ENCODE measurements at places on chromosomes 3 and 15. TPM values are rescaled to one million over a fixed set of nuclear protein-coding genes. Genes with fewer than 3 reads are reported as not detected.

DNA sequence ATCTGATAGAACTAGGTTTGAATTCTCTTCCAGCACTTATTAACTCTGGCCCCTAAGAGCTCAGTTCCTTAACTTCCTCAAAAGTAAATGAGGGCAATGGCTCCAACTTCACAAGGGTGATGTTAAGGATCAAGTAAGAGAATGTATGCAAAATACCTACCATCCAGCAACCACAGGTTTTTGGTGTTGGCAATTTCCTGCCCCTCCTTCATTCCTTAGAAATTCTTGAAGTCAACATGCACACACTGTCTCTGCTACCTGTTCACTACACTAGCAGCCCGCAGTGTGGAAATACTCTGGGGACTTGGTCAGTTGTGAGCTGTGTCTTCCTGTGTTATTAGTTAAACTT lies 5.0 kb downstream of the ZBED2 start:
- DNase-seq = no peak

DNA sequence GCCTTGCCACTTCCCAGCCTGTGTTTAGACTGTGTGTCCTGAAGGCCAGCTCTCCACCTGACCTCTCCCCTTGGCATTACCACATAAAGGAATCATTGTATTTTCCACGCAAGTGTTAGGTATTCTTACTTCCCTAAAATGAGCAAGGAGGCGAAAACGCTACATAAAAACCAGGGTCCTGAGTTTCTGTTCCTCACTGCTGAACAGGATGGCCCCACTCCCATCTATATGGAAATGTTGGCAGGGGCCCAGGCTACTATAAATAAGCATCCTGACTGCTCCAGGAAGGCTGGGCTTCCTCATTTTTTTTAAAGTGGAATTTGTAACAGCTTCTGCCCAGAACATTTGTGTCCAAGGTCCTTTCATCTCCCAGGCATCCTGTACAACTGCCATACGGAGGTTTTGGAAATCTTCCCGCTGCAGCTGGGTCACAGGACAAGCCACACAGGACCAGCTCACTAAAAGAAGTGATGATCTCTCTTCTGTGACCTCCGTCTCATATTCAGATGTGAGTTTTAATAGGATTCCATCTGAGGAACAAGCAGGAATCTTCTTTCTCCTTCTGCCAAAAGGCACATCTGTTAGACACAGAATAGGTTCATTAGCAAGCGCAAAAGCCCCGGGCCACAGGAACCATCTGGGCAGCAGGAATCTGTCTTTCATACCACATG lies 56.4 kb upstream of the LIMD1 start:
- DNase-seq = peak; percentile 68

- no peak for DNase-seq
Observed at GRCh38 chr3:138567403-138567802, 26.7 kb downstream of the CEP70 start.

The TRH gene
- polyA plus RNA-seq = not detected

- no peak for DNase-seq
Observed at GRCh38 chr15:31228980-31229826, 97.4 kb upstream of the KLF13 start.

The OCA2 gene
- 4.5 TPM for polyA plus RNA-seq

The NR2F2 gene
- polyA plus RNA-seq = 64.7 TPM

DNA sequence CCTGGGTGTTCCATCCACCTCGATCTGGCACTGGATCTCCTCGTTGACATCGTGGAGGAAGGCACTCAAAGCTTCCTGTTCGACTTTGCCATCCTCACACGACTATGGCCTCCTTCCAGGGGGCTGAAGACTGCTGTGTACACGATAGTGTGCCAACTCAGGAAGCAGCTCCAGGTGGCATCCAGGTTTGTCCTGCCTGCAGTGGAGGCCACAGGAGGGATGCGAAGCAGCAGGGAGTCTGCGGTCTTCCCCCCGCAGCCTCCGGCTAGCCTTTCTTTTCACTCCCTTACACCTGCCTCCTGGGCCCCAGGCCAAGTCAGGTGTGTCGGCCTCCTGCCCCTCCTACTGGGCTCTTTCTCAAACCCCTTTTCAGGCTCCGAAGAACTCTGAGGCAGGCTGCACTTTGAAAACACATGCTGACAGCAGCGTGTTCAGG lies 32.2 kb downstream of the SYNM start:
- no peak for DNase-seq

- no peak for DNase-seq
Observed at GRCh38 chr3:184341925-184342324, 4.5 kb downstream of the FAM131A start.

- DNase-seq = no peak
Observed at GRCh38 chr3:152279479-152279878, 10.8 kb downstream of the MBNL1 start.

The PLSCR5 gene
- polyA plus RNA-seq = not detected

The PPARG gene
- polyA plus RNA-seq = 10.7 TPM

DNA sequence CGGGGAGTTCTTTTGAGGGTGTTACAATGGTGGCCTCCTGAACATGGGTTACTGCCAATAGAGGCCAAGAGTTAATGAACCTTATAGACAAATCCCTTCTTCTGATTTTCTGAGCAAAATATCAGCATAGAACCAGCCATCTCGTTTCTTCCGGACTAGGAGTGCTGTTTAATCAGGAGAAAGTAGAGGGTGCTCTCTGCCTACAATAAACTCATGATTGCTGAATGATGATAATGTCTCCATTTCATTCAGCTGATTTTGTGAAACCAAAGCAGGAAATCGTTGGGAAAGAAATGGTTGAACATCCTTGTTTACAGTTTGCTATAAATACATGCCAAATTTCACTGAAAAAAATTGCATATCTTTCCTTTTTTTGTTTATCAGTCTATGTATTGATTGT lies 142.8 kb upstream of the PLSCR5 start:
- peak; percentile 13 for DNase-seq

GRCh38 chr15:37100966-37101215 lies 542 bp upstream of the MEIS2 start:
- DNase-seq = no peak

- no peak for DNase-seq
Observed at GRCh38 chr3:183278479-183279088, 25.5 kb downstream of the B3GNT5 start.

GRCh38 chr15:43465100-43465499 lies 27.9 kb downstream of the TP53BP1 start:
- no peak for DNase-seq

- no peak for DNase-seq
Observed at GRCh38 chr3:20326541-20326940, 140.5 kb upstream of the SGO1 start.

DNA sequence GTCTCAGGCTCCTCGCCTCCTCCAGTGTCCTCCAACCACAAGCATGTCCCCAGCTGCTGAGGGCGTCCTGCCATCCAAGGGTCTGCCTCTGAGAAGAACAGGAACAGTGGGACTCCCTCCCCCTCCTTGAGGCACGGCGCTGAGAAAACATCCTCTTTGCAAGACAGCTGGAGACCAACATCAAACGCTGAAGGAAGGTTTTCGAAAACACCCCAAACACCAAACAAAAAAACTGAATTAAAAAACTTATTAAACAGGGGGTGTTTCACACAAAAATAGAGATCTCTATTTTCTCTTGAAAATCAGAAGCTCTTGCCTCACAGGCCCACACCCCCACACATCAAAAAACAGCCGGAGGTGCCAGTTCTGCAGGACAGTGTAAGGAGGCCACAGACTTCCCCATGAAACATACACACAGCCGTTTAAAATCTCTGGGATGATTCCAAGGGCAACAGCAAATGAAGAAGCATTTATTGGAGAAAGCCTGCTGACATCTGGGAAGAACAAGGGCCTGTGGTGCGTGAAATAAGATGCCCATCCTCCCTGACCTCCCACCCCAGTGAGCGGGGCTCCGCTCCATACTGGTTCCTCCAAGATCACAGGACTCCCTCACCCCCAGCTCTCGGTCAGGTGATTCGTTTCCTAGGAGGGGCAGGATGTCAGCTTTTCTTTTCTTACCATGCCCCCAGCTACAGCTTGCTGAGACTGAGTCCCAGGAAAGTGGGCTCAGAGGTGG lies 71.3 kb downstream of the NUP210 start:
- no peak for DNase-seq

DNA sequence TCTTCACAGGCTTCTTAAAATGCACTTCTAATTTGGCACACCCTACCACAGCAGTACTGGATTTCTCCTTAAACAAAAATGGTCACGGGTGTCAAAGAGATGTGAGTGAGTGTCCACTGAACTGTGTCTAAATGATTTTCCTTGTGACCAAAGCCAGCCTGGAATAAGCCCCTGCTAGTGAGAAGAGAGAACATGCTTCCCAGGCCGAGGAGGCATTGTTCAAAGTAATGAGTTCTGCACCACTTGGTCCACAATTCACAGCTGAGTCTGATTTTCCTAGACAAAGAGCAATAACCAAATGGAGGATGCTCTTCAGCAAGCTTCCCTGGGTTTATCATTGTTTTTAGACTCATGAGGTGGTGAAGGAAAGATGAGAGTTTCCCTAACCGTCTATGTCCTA lies 3.8 kb downstream of the PLCH1 start:
- no peak for DNase-seq

- DNase-seq = no peak
Observed at GRCh38 chr3:18666655-18667054, 241.5 kb upstream of the SATB1 start.

The GPR149 gene
- polyA plus RNA-seq = 0.14 TPM

- DNase-seq = no peak
Observed at GRCh38 chr3:30084971-30085403, 521.4 kb upstream of the TGFBR2 start.

DNA sequence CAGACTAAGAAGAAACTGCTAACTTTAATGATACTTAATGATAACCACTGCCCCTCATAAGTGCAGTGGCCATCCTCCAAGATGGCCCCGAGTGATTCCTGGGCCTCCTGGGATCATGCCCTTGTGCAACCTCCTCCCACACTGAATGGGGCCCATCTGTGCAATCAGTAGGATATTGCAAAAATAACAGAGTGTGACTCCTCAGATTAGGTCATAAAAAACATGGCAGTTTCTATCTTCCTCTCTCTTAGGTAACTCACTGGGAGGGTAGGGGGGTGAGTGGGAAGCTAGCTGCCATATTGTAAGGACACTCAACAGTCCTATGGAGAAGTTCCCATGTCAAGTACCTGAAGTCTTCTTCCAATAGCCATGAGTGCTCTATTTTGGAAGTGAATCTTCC lies 173.0 kb downstream of the SHQ1 start:
- DNase-seq = no peak

The CD200 gene
- 10.7 TPM for polyA plus RNA-seq

GRCh38 chr3:18888370-18888769 lies 259.9 kb upstream of the KCNH8 start:
- DNase-seq = no peak

The SLC12A8 gene
- polyA plus RNA-seq = 0.45 TPM

DNA sequence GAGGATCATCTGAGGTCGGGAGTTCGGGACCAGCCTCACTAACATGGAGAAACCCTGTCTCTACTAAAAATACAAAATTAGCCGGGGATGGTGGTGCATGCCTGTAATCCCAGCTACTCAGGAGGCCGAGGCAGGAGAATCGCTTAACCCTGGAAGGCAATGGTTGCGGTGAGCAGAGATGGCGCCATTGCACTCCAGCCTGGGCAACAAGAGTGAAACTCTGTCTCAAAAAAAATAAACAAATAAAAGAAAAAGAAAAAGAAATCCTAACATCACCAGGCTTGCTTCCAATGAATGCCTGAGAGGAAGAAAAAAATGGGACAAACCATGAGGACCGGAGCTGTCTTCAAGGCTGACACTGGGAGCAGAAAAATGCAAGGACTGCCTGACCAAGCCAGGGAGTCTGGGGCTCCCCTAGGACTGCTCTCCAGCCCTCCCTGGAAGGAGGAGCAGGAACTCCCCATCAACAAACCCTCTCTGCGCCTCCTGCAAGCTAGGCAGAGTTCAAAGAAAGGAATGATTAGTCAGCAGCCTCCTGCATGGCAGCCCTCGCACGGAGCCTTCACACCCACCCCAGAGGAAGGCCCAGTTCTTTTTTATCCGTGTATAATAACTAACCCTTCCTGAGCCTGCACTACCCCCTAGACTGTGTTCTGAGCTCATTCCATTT lies 55.4 kb downstream of the NUP210 start:
- no peak for DNase-seq

DNA sequence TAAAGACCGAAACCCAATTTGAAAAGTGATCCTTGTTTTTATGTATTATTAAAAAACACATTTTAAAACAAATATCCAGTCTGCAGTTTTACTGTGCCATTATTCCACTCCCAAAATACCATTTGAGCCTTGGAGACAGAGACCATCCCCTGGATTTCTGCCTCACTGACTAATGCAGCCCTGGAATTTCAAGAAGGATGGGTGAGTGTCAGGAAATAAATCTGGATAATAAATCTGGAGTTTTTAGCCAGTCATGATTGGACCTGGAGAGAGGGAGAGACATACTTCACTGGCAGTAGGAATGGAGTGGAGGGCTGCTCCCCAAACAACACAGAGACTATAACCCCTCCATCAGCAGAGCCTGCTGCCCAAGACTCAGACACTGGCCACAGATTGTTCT lies 123.3 kb downstream of the MYLK start:
- DNase-seq = no peak

The COL8A1 gene
- 1.3 TPM for polyA plus RNA-seq

DNA sequence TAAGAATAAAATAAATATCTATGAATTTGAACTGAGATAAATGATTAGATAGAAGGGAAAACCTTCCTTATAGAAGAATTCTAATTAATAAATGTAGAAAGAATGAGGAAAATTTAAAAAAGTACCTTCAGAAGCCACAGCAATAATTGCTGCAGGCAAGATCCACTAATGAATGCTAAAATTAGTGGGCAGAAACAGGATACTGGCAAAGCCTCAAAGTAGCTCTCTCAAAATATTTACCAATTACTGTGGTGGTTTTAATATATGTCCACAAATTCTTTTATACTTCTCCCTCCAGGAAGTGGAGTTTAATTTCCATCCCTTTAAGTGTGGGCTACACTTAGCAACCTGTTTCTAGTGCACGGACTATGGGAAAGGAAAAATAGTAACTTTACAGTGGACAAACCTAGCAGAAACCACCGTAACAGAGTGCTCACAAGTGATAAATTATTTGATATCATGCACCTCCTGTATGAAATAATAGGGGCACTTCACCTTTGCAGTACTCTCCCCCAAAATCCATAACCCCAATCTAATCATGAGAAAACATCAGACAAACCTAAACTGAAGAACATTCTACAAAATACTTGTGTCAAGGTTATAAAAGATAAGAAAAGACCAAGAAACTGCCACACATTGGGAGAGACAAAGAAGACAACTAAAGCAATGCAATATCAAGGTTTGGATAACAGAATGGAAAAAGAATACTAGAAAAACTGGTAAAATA lies 6.8 kb downstream of the PEAK1 start:
- no peak for DNase-seq

DNA sequence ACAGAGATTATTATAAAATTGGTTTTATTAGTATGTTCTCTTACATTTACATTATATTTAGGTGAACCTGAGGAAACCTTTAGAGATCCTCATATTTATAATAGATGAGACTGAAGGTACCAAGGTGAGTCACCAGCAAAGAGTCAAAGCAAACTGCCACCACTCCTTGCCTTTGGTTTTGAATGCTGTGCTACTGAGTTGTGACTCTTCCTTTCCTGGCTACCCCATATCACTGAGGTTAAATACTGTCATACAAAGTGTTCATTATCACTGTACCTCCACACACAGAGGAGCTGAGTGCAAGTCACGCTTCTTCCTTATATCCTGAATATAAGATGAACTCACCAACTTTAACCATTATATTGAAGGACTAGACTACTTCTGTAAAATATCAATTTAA lies 168.2 kb downstream of the CBLB start:
- no peak for DNase-seq

GRCh38 chr3:119841808-119842471 lies 60.0 kb downstream of the NR1I2 start:
- DNase-seq = no peak

Measured in hindlimb muscle (tissue), 1 donor.